Activated CD4-positive, CD25-positive, alpha-beta regulatory T cell (primary cell): ENCODE measurements at places on chromosomes 7 and 10.

DNA sequence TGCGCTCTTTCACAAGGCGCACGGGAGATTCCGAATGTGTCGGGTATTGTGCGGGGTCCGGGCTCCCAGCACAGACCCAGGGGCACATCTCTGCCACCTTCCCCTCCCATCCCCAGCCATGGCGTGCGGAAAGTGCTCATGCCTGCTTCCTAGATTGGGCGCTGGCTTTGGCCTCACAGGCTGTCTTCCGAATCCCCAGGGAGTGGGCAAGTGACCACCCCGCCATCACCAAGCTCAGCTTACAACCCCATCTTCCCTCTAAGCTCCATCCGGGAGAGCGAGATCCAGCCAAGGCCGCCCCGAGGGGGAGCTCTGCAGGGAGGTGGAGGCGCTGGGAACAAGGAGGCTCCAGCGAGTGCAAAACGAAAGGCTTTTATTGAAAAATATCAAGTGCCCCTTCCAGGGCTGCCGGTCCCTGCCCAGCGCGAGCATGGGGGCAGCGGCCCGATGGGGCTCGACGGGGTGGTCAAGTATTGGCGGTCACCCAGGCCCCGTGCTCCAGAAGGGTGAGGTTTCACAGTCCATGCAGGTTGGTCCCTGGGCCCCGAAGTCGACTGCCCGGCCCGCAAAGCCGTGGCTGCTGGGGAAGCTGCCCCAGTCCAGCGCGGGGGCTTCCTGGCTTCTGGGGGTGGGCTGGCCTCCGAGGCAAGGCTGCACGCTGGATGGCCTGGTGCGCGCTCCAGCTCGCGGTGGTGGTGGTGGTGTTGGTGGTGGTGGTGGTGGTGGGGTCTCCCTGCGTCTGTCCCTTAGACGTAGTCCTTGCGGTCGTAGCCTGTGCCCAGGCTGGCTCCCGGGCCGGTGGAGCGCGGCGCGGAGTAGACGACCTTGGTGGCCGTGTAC lies 1.2 kb downstream of the CLDN3 start:
- no peak for DNase-seq

DNA sequence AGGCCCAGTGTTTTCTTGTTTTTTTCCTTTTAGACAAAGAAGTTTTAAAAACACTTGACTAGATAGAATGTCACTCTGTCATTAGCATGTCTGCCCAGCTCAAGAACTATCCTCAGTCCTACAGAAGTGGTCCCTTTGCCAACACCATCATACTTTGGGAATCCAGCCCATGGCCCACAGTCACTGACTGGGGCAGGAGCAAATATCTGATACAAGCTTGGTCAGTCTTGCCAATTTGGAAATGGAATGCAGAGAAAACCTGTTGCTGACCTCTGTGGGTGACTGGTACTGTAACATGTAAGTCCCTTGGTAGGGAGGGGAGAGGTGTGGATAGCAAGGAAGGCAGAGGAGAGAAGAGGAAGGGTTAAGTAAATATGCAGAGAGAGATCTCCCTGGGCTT lies 47.8 kb downstream of the IPMK start:
- no peak for DNase-seq

- no peak for DNase-seq
Measured at GRCh38 chr10:12566161-12567115, 217.1 kb downstream of the CAMK1D start.

GRCh38 chr7:77328669-77329068 lies 87.5 kb downstream of the GSAP start:
- no peak for DNase-seq

DNA sequence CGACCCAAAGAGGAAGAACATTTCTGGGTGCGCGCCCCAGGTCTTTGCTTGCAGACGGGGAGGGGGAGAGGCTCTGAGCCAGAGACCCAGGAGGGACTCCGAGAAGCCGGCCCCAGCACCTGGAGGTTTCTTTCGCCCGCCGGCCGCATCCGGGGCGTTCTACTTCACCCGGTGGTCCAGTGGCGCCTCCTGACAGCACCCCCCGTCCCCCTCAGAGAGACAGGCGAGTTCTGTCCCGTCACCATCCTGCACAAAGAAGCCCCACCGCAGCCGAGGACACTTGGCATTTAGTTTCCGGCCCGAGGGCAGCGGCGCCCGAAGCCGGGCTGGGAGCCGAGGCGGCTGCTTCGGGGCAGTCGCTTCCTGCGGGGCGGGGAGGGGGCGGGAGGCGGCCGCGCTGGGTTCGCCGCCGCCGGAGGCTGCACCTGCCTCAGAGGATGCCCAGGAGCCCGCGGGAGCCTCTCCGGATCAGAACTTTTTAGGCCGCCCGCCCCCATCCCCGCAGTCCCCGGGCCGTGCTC lies at the start of gene TMEM178B:
TMEM178B (plus strand) TSS at position 424 of the 521 bp plus-strand sequence.
- DNase-seq = no peak

DNA sequence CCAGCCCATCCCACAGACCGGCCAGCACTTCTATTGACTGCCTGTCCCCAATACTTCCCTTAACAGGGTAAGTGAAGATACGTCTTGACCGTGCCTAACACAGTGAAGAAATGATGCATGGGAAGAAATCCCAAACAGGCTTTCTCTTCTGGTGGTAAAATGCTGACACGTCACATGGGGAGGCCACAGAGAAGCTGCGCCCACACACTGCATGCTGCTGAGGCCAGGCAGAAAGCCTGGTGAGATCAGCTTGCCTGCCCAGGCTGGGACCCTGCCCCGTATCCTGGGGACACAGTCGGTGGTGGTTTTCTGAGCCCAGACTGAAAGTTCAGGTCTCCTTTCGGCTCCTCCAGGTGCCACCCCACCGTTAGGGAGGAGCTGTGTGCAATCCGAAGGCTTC lies 356.3 kb upstream of the MGMT start:
- DNase-seq = no peak

GRCh38 chr7:25659841-25660240 lies 431.6 kb upstream of the NPVF start:
- DNase-seq = no peak

DNA sequence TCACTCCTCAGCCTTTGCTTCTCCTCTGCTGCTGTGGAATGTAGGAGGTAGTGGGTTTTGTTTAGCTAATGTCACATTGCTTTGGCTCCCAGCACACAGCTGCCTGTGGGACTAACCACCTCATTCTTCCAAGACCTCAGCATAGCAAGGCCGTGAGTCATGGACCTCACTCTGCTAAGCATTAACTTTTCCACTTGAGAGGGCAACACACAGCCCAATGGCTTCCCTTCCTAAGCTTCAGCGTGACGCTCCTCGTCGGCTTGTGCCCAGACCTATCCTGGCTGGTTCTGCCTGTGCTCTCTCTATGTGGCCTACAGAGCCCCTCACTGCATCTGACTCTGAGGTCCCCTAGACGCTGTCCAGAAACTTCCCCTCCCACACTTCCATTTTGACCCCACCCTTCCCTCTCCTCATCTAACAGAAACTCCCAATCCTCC lies 23.3 kb downstream of the MYOF start:
- no peak for DNase-seq

DNA sequence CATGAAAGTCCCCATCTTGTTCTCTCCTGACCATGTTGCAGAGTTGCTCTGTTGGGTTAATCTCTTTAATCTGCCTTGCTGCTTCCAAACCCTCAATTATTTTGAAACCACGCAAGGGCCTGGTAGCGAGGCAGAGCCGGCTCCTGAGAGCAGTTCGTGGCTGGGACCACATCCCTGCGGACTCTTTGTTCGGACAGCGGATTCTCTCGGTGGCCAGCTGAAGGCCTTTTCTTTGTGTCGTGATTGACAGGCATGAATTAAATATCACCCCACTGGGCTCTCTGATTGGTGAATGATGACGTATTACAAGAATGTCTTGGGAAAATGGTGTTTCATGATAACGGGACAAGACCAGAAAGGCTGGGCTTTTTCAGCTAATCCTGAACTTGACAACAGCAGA lies 66.9 kb upstream of the ARHGAP21 start:
- no peak for DNase-seq

DNA sequence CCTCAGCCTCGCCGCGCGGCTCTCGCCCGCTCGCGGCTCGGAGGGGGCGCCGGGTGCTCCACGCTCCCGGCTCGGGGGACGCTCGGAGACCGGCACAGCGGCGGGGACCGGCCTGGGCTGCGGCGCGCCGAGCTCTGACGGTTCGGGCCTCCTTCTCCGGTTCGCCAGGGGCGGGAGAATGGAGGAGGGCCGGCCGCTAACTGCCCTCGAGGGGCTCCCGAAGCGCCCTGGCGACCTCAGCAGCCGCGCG lies 232 bp upstream of the GRID1 start:
- no peak for DNase-seq

DNA sequence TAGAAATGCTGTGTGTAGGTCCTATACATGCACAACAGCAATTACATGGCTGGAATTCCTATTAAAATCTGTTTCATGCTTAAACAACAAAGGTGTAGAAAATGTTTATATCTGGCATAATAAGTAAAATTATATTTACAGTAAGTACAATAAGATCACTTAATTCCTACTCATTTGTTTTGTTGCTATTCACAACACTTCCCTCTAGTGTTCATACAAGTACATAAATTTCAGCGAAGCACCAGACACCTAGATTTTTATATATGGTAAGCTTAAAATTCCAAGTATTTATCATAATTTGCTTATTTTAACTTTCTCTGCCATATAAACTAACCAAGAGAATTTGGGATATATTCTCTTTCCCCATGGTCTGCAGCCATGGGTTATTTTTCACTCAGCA lies 51.8 kb upstream of the ANK3 start:
- no peak for DNase-seq

- DNase-seq = no peak
Measured at GRCh38 chr7:157018997-157019608, 8.6 kb upstream of the MNX1 start.

DNA sequence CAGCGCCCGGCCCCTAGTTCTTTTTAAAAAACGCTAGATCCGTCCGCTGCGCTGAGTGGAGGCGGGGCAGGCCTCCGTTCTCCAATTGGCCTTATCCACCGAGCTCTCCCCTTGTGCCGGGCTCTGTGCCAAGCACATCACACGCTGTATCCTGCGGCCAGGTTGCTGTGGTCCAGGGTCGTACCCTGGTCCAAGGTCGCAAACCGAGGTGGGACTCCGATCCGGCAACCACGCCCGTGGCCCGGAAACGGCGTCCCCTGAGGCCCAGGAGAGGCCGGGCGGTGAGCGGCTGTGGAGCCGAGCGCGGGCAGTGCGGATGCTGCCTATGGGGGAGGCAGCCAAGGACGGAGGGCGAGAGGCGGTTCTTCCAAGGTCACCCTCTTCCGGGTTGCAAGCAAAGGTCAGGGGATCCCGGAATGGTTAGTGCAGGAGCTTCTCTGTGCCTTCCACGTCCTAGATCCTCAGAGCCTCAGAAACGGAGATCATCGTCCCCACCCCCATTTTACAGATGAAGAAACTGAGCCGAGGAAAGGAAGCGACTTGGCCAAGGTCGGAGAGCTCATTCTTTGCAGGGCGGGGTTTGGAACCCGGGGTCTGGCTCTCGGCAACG lies 72.4 kb upstream of the LRRC4 start:
- DNase-seq = no peak

DNA sequence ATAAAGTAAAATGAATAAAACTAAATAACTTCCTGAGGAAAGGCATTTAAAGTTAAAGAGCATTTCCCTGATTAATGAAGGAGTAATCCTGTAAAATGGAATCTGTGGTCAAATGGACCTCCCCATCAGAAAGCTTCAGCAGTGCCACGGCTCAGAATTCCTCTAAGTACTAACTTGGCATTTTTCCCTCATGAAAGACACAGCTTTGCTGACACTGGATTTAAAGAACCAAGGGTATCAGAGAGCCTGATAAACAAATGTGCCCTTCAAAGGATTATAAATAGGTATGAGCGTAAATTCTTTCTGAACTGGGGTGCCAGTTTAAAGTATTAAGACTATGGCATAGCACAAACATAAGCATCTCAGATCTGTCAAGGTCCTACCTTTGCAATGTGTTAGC lies 24.2 kb upstream of the RNF148 start:
- DNase-seq = no peak

- DNase-seq = no peak
Measured at GRCh38 chr10:101441541-101442455, 87.8 kb downstream of the BTRC start.

- DNase-seq = no peak
Measured at GRCh38 chr7:75033064-75033463, 40.5 kb downstream of the RCC1L start.

DNA sequence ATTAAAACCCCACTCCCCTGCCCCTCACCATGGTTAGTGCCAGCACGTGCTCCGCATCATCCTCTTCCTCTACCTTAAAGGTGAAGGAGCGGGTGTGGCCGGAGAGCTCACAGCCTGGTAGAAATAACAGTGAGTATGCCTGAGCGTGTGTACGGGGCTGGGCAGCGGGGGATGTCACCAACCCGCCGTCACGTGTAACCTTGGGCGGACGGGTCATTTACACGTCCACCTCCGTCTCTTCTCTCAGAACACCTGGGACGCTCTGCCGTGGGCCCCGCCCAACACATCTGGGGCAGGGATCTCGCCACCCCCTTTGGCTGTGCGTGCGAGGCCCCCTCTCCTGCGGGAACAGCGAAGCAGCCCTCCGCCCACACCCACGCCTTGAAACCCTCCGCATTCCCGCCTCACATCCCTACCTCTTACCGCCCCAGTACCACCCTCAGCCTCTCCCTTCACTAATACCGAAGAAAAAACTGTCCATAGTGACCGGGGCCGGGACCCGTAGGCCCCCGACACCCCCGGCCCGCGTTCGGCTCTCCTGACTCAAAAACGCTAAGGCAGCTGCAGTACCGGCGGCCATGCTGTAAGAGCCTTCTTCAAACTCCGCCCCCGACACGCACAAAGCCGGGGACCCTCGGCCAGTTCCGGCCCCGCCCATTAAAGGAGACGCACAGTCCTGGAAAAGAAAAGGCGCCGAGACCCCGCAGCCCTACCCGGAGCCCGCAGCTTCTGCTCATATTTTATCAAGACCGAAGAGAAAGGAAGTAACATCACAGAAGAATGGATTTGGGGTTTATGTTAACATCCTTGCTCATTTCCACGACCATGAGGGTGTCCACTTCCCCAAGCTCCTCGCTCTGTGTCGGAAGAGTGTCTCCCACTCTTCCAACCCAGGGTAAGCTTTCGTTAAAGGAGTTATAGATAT lies at the start of gene NPM3:
NPM3 (minus strand) TSS at position 636 of the 925 bp plus-strand sequence; CDS start at position 580, 56 bp downstream.
- peak; percentile 61 for DNase-seq

DNA sequence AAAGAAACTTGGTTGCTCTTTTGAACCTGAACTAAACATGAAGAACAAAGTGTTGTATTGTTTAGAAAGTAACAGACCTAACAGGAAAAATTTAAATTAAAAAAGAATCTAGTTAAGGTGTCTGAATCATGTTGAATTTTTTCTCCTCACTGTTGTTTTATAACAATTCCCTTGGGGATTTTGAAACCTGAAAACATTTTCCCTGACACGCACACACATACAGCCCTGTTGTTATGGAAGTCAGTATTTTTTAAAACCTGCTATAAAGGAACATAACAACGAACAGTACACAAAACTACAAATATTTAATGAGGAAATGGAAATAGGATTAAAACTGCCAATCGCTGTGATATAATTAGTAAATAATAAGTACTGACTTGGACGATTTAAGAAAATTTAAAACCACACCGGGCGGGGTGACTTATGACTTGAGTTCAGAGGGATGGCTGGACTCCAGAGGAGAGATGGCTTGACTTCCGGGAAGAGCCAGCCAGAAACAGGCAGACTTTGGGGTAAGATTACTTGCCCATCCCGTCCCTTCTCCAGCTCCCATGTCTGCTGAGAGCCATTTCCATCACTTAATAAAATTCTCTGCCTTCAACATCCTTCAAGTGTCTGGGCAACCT lies 16.2 kb upstream of the SPOCK2 start:
- DNase-seq = no peak

GRCh38 chr7:58086461-58086860 lies 636.5 kb downstream of the ZNF716 start:
- no peak for DNase-seq
